ENCODE measurements at places on chromosomes 5 and 9.

GRCh38 chr9:106712279-106712678 lies 150.7 kb upstream of the ZNF462 start:
- no peak for DNase-seq

DNA sequence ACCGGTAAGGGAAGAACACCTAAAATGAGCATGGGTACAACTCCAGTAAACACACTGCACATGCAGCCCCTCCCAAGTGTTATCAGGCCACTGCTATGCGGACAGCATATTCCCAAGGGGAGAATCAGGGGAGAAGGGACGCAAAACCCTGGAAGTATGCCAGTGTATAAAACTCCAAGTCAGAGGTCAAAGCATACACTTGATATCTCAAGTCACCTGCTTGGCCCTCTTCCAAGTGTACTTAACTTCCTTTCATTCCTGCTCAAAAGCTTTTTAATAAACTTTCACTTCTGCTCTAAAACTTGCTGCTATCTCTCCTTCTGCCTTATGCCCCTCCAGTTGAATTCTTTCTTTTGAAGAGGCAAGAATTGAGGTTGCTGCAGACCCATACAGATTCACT lies 408.1 kb downstream of the HTR1A start:
- no peak for DNase-seq

DNA sequence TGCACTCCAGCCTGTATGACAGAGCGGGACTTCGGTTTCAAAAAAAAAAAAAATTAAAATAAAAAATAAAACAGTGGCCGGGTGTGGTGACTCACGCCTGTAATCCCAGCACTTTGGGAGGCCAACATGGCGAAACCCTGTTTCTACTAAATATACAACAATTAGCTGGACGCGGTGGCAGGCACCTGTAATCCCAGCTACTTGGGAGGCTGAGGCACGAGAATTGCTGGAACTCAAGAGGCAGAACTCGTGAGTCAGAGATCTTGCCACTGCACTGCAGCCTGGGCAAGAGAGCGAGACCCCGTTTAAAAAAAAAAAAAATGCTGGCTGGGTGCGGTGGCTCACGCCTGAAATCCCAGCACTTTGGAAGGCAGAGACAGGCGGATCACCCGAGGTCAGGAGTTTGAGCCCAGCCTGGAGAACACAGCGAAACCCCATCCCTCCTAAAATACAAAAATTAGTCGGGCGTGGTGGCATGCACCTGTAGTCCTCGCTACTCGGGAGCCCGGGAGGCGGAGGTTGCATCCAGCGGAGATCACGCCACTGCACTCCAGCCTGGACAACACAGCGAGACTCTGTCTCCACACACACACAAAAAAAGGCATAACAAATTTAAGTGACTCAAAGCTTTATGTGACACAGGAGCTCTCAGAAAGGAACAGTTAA lies 1.5 kb upstream of the NPM1 start:
- peak; percentile 59 for DNase-seq

DNA sequence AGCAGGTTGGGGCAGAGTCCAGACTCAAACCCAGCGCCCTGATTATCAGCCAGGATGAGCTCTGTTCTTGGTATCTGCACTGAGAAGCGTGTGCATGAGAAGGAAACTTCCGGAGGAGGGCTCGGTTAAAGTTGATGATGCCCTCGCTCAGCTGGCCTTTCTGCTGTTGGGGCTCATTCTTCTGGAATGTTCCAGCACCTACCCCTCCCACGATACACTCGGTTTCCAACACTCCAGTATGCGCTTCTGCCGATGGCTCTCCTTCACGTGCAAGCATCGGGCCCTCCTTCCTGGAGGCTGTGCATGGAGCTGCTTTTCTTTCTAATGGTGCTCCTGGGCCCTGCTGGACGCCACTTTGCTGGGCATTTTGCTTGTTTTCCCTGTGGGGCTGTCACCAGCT lies 134.0 kb downstream of the RXRA start:
- DNase-seq: no peak

GRCh38 chr5:170278611-170279458 lies 18.7 kb downstream of the LCP2 start:
- DNase-seq: no peak

- no peak for DNase-seq
Measured at GRCh38 chr9:99973455-99973854, 67.0 kb downstream of the STX17 start.

DNA sequence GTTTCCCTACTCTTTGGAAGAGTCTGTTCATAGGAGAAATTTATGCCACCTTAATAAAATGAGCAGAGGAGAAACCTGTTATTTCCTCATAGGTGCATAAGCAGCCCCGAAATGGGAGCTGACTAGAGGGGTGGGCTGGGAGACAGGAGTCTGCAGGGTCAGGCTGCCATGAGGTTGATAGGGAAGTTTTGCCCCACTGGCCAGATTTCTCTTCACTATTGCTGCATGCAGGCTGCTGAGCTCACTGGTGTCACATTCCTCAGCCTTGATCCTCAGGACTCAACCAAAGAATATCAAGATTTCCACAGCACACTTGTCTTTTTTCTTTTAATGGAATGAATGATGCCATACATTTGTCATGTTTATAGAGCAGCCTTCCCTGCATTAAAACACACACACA lies 60.7 kb downstream of the BHMT start:
- DNase-seq: no peak

- no peak for DNase-seq
Measured at GRCh38 chr5:149152317-149152746, 11.0 kb downstream of the ABLIM3 start.

Measured in kidney (tissue), 22 donors.